ENCODE measurements at places on chromosomes 4 and X.

DNA sequence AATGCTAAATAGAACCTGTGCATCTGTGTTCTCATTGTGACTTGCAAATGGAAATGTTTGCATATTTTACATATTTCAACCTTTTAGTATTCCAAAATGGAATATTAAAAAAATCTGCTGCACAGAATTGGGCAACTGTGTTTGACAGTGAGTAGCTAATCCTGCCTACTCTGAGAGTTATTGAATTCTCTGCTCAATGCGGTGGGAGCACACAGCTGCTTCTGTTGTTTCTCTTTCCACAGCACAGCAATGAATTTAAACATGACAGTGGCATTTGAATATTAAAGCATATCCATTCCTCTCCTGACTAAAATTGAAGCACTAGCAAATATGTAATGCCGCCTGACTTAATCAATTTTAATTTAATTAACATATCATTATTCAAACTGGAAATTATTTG, 366.6 kb downstream of the GASK1B start:
- DNase-seq: no peak

- no peak for DNase-seq
Observed at GRCh38 chrX:130778773-130779172, 124.2 kb downstream of the ENOX2 start.

DNA sequence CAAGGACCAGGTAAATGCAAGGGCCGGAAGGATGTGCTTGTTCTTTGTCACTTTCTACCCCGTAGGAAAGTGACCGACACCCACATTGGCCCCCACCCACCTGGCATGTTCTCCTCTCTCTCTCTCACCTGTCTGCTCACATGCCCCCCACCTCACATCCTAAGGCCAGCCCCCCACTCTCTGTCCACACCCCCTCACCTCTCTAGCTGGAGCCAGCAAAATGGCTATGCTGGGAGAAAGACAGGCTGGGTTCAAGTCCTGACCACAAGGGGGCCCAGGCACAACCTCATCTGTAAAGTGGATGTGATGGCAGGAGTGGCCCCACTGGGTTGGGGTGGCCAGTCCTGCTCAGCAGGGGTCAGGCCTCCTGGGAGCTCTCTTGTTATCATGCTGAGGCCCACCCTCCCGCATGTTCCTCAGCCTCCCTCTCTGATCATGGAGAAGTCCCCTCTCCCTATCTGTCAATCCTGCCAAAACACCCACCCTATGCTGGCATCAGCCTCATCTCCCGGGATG, 1.7 kb upstream of the PPP2R2C start:
- DNase-seq: no peak

- DNase-seq: no peak
Observed at GRCh38 chr4:172892300-172892699, 276.3 kb upstream of the GALNT7 start.

- peak; percentile 5 for DNase-seq
Observed at GRCh38 chrX:21479695-21480270, 105.6 kb downstream of the CNKSR2 start.

DNA sequence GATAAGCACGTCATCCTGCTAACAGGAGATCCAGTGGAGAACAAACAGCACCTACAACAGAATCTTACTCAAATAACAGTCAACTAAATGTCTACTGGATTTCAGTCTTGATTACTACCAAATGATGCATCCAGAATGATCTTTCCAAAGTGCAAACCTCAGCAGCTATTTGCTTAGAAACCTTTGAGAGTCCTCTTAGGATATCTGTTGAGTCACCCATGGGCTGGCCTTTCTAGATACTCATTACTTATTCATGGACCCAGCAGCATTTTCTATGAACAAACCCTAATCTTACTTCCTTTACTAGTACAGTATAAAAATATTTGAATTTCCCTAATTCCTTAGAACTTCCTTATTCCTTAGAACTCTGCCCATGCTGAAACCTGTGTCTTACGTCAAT, 118.5 kb upstream of the PABPC4L start:
- no peak for DNase-seq

DNA sequence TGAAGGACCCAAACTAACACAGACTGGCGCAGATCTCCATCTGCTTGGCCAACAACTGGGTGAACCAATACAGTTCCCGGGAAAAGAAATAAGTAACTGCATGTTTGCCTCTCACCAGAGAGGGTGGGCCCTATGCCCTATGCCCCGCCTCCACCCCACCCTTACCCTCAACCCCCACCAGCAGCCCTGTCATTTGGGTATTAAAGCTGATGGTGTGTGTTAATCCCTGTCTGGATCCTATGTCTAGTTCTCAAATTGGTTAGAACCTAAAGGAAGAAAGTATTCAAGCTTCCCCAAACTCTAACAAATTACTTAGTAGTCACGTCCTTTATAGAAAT, 19.0 kb downstream of the SMPX start:
- DNase-seq: no peak

GRCh38 chrX:43592597-43592996, 63.5 kb upstream of the MAOA start:
- no peak for DNase-seq

DNA sequence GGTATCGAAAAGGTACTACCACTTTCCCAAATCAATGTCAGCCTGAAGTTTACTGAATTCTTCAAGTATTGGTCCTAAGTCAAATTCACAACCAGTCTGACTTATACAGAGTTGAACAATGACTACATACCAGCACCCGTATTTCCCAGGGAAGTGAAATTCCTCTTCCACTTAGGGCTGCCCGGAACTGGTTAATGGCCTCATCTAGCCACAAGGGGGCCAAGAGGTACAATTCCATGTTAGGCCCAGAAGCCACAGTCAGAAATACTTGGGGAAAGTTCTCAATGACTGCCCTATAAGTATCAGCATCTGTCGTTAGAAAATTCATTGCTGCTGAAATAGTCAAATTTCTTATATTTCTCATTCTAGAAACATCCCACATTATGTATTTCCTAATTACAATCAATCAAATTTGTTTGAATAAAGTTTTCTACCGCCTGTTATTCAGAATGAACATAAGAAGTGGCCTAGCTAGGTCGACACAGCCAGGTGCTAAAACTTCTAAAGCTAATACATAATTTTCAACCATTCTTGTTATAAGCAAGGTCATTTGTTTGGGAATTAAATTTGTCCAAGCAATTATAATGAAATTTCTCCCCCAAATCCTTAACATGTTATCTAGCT, 5.6 kb upstream of the PCDH7 start:
- DNase-seq: no peak

DNA sequence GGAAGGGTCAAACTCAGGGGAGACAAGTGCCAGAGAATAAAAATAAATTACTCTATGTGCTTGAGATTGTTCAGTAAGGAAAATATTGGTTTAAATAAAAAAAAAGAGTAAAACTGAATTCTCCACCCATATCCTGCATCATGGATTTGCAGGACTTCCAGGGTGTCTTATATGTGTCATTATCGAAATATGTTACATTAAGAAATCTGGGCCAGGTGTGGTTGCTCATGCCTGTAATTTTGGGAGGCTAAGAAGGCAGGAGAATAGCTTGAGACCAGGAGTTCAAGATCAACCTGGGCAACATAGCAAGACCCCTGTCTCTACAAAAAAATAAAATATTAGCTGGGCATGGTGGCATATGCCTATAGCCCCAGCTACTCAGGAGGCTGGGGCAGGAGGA, 104.9 kb downstream of the PPP3CA start:
- no peak for DNase-seq

DNA sequence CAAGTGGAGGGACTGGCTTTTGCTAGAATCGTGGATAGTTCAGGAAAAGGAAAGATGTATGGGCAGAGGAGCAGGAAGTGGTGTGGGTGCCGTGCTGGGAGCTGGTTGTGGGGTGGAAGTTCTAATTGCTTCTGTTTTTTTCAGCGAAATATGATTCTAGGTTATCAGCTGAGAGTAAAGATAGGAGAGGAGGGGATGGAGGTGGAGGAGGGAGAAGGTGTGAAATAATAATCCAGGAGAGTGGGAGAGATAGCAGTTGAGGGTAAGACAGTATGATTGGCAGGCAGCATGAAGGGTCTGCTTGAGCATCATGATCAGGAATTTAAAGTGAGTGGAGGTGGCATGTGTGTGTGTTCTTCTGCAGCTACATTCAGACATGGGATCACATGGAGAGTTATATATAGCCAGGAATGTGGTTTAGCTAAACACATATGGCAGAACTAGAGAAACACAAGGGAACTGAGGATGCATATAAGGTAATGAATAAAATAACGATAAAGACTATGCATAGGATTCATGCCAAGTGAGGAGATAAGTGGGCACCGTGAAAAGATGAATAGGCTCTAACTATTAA, 133.7 kb downstream of the ANK2 start:
- no peak for DNase-seq

DNA sequence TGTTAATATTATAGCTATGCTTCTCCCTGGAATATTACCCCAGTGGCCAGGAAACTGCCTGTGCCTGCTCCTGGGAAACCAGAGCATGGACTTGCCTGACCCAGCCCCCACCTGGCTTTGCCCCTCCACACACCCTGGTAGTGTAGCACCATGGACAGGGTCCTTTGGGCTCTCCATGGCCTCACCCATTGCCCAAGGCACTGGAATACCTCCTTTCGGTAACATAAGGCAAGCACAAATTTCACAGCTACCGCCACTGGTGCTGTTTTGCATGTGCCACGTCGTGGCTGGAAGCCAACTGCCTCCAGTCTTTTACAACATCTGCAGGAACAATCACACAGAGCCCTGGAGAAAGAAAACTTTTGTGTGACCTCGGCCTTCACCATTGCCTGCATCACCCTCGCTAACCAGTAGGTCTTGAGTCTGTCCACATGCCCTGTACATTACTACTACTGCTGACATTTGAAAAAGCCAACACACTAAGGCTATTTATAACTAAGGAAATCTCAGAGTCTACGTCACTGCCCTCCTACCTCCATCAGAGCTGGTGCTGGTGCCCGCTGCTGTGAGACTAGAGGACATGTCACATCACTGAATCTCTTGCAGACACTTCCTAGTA, 47.7 kb downstream of the HPGD start:
- DNase-seq: no peak

DNA sequence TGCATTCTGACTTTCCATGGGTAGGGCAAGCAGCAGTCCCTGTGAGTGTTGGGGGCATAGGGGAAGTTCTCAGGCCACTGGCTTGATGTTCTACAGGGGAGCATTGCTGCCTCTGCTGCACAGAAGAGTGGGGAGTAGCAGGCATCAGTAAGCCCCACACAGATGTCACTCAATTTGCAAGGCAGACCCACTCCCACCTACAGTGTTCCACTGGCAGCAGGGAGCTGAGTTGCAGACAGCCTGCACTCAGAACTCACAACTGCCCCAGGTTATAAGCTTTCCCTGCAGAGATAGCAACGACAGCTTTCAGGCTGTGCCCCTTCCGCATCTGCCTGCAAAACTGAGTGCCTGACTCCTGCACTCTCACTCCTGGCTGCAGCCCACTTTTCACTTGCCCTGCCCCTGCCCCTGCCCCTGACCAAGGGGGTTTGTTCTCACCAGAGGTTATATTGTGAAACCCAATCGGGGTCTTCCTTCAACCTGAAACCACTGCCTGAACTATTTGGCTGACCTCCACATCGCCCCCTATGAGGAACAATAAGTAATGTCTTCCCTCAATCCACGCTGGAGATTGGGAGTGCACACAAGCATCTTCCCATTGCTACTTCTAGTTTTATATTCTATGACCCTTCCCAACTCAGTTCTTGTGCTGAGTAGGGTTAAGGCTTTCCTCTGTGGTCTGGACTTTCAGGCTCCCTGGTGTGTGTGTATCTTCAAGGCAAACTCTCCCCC, 227.4 kb upstream of the CXorf51B start:
- no peak for DNase-seq

DNA sequence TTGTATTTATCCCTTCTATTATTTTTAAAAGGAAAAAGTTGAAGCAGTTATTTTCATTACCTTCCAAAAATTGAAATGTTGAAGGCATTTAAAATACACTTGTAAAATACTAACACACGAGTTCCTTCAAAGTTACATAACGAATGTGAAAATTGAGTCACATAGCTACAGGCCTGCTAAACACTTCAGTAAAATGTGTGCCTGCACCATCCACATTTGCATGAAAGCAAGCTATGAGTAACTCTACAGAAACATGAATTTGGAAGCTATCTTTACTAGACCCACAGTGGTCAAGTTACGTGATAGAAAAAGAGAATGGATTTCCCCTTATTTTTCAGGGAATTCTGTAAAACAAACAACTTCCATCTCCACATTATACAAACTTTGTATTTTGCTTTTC, 1148.8 kb upstream of the PCDH7 start:
- no peak for DNase-seq

GRCh38 chr4:114386637-114387233, 211.9 kb upstream of the UGT8 start:
- DNase-seq: no peak

- no peak for DNase-seq
Observed at GRCh38 chrX:73965833-73966232, 338.1 kb upstream of the ZCCHC13 start.

DNA sequence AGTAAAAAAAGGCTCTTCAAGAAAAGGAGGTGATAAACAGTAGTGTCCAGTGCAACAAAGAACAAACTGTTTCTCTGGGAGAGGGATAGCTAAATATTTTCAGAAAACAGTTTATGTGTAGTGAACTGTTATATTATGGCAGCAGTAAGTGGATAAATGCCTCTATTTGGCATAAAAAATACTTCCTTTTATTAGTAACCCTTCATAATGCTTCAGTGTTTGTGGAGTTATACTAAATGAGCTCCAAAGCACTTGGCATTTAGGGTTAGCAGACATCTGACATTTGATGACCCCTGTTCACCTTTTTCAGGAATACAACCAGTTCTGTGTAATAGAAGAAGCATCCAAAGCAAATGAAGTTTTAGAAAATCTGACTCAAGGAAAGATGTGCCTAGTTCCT, 31.9 kb downstream of the TRAPPC11 start:
- no peak for DNase-seq

DNA sequence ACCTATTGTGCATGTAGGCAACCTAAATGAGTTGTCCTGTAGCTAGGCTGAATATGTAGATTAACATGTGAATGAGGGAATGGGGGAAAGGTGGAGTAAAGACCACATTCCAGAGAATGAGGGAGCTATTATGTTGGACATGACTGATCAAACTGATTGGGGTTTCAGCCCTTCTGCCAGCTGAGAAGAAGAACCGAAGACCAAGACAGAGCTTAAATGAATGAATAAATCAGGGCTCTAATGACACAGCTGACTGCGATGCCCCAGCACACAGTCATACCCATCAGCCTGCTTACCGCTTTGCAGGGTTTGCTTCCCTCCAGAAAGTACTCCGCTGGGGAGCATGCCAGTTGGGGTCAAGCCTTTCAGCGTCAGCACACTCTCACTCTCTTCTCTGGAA, 315.4 kb downstream of the PPP3CA start:
- no peak for DNase-seq

DNA sequence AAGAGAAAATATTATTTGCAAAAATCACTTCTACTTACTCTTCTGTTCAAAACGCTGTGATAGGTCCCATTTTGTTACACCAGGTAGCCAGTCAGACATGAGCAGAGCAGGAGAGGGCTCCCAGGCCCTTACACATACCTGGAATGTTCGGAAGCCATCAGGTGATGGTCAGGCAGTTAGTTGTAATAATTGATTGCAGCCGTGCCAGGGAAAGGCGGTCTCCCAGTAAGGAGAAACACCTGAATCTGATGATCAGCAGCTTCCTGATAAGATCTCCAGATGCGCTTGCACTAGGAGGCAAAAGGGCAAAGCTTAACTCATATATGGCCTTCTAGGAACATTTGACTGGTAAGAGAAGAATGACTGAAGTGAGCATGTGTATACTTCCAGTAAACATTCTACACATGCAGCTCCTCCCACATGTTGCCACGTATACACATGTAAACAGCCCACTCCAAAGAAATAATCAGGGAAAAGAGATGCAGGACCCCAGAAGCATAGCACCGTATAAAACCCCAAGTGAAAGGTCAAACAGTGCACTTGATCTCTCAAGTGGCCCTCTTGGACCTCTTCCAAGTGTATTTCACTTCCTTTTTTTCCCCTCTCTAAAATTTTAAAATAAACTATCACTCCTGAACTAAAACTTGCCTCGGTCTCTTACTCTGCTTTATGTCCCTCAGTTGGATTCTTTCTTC, 1338.0 kb downstream of the FSTL5 start:
- no peak for DNase-seq

Data from AG04449 (cell line).